ENCODE measurements at places on chromosomes 3 and 15.

DNA sequence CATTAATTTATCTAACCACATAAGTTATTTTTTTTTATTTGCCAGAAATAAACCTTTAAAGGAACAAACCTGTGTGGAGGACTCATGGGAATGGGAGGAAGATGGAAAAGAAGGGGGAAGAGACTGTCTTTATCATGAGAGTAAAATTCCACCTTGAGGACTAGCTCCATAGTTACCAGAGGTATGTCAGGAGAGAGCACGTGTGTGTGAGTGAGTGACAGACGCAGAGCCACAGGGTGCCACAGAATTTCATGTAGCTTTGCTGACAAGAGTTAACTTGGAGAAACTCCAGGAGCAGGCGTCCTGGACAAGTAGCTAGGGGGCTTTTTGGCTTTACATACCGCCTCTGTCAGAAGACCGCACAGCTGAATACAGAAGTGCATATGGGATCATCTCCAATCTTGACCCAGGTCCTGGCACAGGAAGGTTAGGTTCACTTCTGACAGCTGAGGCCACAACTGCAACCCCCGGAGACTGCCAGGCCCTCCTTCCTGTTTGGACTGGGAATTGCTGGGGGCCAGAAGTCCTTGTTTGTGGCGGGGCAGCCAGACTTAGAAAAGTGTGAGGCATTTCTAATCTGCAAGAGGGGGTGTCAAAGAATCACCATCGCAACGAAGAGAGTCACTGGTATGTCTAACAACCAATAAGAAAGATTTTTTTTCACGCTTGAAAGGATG lies 197.8 kb upstream of the TPM1 start:
- no peak overlapping the region for H3K27ac ChIP-seq
- no peak for DNase-seq
- H3K4me1 ChIP-seq = peaks cover 14% of the 10 kb centered on the region
- H3K27me3 ChIP-seq = no peaks in the 10 kb centered on the region
- H3K36me3 ChIP-seq = peaks cover 16% of the 10 kb centered on the region
- no peak overlapping the region for H3K4me3 ChIP-seq

- no peaks in the 10 kb centered on the region for H3K27me3 ChIP-seq
- no peak for DNase-seq
- no peak overlapping the region for H3K27ac ChIP-seq
- H3K4me1 ChIP-seq = no peaks in the 10 kb centered on the region
- peaks cover 92% of the 10 kb centered on the region for H3K36me3 ChIP-seq
Measured at GRCh38 chr3:9783954-9784353, 8.3 kb downstream of the TADA3 start.

DNA sequence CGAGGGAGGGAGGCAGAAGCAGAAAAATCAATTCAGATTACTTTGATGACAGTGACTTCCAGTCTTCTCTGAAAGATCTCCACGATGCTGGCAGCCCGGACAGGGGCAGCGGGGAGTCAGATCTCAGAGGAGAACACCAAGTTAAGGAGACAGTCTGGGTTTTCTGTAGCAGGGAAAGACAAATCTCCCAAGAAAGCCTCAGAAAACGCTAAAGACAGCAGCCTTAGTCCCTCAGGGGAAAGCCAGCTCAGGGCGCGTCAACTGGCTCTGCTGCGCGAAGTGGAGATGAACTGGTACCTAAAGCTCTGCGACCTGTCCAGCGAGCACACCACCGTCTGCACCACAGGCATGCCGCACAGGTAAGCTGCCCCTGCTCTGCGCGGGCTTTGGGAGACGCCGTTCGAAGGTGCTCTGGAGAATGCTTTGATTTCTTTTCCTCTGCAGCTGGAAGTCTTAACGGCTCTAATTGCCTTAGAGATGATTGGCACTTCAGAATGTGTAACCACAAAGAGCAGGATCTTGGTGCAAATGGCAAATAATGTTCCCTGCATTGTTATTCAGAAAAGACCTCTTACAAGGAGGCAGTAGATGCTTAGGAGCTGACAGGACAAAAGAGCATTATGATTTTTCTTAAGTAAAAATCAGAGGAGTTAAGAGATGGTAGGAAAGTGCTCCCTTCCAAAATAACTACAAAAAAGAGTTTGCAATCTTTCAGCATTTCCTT lies at the start of gene KCNAB1:
Gene KCNAB1, plus strand, starts transcription at position 51 of the 724 bp plus-strand sequence.
- H3K4me3 ChIP-seq = no peak within 1 kb of the TSS
- DNase-seq = no peak
- H3K27me3 ChIP-seq = no peaks in the 10 kb centered on the region
- no peaks in the 10 kb centered on the region for H3K36me3 ChIP-seq
- no peak within 1 kb of the TSS for H3K27ac ChIP-seq

DNA sequence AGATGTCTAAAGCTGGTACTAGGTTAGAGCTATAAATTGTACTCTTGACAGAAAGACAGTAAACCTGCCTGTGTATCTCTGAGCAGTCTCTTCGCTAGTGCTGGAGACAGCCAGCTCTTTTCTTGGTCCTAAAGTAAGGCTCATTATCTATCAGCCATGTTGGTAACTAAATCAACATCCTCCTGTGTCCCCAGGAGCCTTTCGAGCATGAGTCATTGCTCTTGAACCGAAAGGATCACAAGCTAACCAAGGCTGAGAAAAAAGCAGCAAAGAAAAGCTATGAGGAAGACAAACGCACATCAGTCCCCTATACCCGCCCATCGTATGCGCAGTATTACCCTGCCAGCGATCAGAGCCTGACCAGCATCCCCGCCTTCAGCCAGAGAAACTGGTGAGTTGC lies 25.0 kb upstream of the TEX264 start:
- H3K27ac ChIP-seq = no peak overlapping the region
- DNase-seq = no peak
- H3K4me3 ChIP-seq = no peak overlapping the region
- peaks cover 50% of the 10 kb centered on the region for H3K36me3 ChIP-seq
- no peaks in the 10 kb centered on the region for H3K4me1 ChIP-seq

- no peak for DNase-seq
- H3K4me1 ChIP-seq = peaks cover 1% of the 10 kb centered on the region
- peaks cover 95% of the 10 kb centered on the region for H3K36me3 ChIP-seq
- H3K27me3 ChIP-seq = no peaks in the 10 kb centered on the region
Measured at GRCh38 chr3:47086071-47086470, 77.8 kb downstream of the SETD2 start.

DNA sequence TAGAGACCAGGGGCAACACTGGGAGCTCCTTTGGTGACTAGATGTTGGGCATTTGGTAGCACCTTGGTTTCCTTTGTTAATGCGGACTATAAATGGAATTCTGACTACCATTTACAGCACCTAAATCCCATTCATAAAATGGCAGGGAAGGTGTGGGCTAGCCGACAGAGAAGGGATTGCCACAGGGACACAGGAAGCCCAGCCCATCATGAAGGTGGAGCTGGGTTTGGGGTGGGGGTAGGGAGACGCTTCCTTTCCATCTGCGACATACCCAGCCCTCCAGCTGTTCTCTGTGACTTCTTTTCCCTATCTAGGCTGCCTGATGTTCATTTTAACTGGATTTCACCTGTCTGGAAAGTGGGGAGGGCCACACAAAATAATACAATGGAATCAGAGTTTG lies 21.0 kb downstream of the ABHD2 start:
- no peak overlapping the region for H3K4me3 ChIP-seq
- H3K27me3 ChIP-seq = no peaks in the 10 kb centered on the region
- H3K27ac ChIP-seq = no peak overlapping the region
- no peaks in the 10 kb centered on the region for H3K36me3 ChIP-seq
- H3K4me1 ChIP-seq = no peaks in the 10 kb centered on the region

DNA sequence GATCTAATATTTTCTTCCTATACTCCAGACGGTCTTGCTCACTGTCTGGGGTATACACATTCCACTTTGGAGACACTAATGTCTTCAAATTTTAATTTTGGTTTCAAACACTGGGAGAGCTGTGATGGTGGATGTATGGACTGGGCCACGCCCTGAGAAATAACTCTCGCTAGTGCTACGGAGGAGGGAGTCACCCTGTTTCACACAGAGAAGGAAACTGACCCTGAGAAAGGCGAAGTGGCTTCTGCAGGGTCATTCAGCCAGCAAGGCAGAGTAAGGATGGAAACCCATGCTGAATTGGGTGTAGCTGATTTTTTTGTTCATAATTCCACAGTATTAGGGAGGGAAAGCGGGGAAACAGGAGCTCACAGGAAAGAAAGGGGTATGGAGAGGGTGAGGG lies 8.6 kb upstream of the SKIC8 start:
- no peak overlapping the region for H3K4me3 ChIP-seq
- H3K27ac ChIP-seq = no peak overlapping the region
- H3K4me1 ChIP-seq = peaks cover 8% of the 10 kb centered on the region
- H3K36me3 ChIP-seq = no peaks in the 10 kb centered on the region
- DNase-seq = no peak
